ENCODE measurements at places on chromosomes 12 and 14.

DNA sequence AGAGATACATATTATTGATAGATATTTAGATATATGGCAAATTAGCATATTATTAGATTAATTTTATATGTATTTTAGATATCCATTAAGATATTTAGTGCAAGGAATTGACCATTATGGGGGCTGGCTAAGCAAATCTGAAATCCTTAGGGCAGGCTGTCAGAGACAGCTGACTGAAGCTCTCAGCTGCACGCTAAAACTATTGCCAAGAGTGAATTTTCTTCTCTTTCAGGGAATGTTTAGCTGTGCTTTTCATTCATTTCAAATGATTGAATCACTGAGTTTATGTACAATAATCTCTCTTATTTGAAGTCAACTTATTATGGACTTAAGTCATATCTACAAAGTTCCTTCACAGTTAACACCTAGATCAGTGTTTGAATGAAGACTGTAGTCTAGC is 566.5 kb downstream of the LRFN5 start:
- DNase-seq, result no peak

DNA sequence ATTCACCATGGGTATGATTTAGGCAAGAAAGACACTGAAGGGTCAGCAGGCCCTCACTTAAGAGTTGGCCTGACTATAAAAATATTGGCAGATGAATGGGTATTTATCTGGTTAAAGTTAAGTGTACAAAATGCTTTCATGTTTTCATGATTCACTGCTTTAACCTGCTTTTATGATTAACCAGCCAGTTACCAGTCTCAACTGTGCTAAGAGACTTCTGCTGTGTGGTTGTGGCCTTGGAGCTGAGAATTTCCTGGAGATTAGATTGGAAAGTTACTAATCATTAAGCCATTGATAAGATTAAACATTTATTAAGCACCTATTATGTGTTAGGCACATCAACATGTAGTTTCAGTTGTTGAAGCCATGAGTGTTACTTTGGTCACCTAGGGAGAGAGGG is 68.9 kb downstream of the RASSF8 start:
- DNase-seq, result no peak

- DNase-seq, result no peak
Measured at GRCh38 chr12:124454735-124455134, 112.7 kb downstream of the NCOR2 start.

- no peak for DNase-seq
Measured at GRCh38 chr12:29187756-29188155, 38.7 kb downstream of the FAR2 start.

- DNase-seq, result no peak
Measured at GRCh38 chr14:22332686-22333421, 256.2 kb downstream of the DAD1 start.

DNA sequence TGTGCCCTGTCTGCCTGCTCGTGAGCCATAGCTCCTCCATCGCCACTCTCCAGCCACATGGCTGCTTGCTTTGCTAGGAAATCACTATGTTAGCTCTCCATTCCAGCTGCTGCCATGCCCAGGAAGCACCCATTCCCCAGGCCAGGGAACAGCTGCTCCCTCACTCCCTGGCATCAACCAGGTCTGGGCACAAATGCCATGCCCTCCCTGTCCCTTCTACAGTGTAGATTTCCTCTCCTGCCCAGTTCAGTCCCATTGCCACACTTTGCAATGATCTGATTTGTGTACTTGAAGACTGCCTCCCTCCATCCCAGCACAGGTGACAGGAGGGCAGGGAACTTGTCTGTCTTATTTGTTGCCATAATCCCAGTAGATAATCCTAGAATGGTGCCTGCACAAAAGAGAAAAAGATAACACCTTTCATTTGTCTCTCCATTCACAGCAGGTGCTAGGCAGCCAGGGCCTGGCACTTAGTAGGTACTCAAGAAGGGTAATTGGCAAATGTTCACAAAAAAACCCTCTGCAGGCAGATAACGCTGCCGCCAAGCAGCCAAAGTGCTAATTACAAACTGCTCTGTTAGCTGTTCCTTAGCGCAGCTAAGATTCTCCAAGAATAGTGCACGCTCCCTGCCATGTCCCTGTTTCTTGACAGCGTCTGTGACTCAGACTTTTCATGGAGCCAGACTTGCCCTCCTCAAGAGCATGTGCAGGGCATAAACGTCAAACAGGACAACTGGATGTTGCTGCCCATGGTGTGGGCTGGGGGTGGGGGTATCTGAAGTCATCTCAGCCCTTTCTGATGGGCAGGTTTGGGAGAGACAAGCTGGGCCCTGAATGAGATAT is 69.1 kb downstream of the ARL6IP4 start:
- no peak for DNase-seq

- no peak for DNase-seq
Measured at GRCh38 chr12:127205781-127206555, 1061.0 kb upstream of the TMEM132C start.

All from EL (cell line).